Stomach (tissue), 19 donors: ENCODE measurements at places on chromosomes 2 and 18. TPM values are rescaled to one million over a fixed set of nuclear protein-coding genes. Genes with fewer than 3 reads are reported as not detected.

Gene GALNT5
- 27.5 TPM for total RNA-seq

Gene CRYGD
- not detected for total RNA-seq

Gene REEP1
- 20.4 TPM for total RNA-seq

Gene ADRA2B
- total RNA-seq = 2.0 TPM

Gene KDSR
- total RNA-seq = 23.3 TPM

Gene UGT1A8
- total RNA-seq = not detected
